ENCODE measurements at places on chromosomes 6 and 20.

- no peak for DNase-seq
Measured at GRCh38 chr6:47674673-47675072, 23.7 kb upstream of the ADGRF4 start.

DNA sequence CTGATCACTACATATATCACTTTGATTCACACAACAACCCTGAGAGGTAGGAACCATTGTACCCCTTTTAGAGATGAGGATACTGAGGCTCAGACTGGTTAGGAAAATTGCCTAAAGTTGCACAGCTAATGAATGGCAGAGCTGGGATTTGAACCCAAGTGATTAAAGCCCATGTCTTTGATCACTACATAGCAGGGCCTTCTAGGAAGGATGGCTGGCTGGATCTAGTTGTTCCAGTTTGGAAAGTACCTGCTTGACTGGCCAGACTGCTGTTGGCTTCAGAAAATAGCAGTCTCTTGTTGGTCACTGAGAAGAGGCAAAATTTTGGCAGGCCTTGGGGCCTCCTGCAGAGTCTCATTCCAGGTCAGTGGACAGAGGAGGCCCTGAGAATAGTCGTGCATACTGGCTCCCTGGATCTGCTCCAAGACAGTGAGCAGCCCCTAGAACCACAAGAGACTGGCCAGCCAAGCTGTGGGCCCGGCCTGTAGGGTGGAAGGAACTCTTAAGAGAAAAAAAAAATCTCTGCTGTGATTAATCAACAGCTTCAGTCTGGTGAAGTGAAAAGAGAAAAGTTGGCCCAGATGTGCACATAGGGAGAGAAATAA, 17.5 kb downstream of the PPARD start:
- peak; percentile 73 for DNase-seq

GRCh38 chr20:24604966-24605665, 135.7 kb downstream of the SYNDIG1 start:
- DNase-seq = no peak

DNA sequence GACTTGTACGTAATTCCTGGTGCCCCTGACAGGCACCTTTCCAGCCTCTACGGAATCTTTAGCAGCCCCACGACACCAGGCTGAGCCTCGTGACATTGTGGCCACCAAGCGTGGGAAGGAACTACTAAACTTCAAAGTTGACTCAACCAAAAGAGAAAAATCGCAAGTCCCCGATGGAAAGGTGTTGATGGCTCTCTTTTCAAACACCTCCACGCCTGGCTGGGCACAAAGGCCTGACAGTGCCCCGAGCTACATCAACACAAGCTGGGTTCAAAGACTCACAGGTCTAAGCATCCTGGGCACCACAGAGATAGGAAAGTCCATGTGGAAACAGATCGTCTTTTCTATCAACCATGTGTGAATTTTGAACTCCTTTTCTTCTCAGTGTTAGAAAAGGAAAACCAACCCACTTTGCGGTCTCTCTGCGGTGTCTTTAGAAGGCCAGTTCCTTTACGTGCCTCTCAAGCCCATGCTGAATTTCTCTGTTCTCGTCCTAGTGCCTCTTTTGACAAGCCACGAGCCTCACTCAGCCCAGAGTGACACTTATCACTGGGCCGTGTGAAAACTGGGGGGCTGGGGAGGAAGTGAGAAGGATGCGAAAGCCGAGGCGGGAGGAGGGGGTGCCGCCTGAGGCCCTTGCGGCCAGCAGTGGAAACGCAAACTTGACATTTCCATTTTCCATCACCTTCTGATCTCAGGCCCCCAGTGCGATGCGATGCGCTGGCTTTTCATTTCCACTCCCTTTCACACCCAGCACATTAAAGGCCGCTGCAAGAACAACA, 59.4 kb downstream of the GFOD1 start:
- DNase-seq = no peak
